Nasal cavity respiratory epithelium epithelial cell of viscerocranial mucosa (primary cell): ENCODE measurements at places on chromosomes 12 and 14. TPM values are rescaled to one million over a fixed set of nuclear protein-coding genes. Genes with fewer than 3 reads are reported as not detected.

KCNC2 gene
- not detected in 2 replicates for total RNA-seq

MON2 gene
- total RNA-seq: 27.0 and 37.6 TPM in 2 replicates

AICDA gene
- total RNA-seq: not detected in 2 replicates

TCL1B gene
- total RNA-seq: not detected in 2 replicates
